Activated naive CD4-positive, alpha-beta T cell treated with anti-CD3 and anti-CD28 coated beads, Interleukin-2, amount 10 ng/mL, durations not matched to agents 7 days and 5 days (primary cell): ENCODE measurements at places on chromosomes 3 and 15.

GRCh38 chr3:101391413-101391950, 71.1 kb upstream of the IMPG2 start:
- no peak for DNase-seq

- no peak for DNase-seq
Measured at GRCh38 chr15:70584441-70584837, 178.9 kb downstream of the UACA start.

DNA sequence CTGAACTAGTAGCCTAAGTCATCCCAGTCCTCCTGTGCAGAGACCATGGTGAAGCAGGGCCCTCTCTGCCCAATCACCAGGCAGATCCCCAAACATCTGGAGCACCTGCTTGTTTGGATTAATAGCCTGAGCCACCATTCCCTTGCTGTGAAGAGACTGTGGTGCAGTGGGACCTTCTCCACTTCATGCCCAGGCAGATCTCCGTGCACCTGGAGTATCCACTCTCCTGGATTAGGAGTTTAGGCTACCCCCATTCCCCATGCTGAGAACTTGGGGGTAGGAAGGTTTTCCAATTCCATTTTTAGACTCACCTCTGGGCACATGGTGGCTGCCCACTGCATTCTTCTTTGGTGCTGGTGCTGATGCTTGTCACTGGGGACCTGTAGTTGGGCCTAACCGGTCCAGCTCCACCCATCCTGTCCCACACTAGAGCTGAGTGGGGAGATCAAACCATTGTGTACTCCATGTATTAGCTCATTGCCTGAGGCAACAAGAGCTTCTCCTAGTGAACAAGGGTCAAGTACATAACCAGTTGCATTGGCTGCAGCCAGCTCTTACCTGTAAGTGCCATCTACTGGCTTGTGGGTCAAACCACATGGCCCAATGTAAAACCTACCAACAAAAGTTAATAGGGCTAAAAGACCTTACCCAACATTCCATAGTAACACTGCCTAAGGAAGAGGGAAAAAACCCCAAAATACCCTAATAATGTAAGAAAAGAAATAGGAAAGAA, 382.5 kb upstream of the CBLB start:
- DNase-seq: peak; percentile 21

- no peak for DNase-seq
Measured at GRCh38 chr15:91476861-91477260, 376.6 kb upstream of the SLCO3A1 start.

GRCh38 chr3:128021768-128022372, 30.4 kb upstream of the SEC61A1 start:
- no peak for DNase-seq

DNA sequence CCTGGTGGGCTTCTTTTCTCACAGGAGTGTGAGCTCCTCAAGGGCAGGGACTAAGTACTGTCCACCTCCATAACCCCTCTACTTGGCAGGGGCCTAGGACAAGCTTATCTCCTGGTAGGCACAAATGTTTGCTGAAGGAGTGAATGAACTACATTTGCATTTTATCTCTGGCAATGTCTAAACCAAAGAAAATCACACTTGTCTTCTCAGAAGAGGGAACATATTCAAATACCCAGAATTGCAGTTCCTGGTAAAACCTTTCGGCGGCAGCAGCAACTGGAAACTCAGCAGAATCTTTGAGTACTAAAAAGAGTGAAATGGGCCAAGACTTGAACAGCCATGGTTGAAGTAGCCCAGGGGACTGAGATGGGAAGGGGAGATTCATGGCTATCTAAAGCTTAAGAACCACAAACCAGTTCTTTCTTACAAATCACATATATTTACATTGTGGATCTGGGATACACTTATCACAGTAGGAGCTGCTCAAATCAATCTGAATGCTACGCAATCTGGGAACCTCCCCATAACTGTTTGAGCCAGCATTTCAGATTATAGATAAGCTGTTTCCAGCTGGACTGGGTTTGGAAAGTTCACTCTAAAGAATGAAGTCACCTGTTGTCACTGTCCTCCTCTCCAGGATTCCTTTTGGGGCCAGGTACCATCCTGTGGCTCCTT, 18.7 kb upstream of the PTPN9 start:
- DNase-seq: peak; percentile 77

GRCh38 chr3:33229066-33229465, 10.5 kb upstream of the SUSD5 start:
- DNase-seq: no peak

- DNase-seq: no peak
Measured at GRCh38 chr15:68710536-68710935, 110.2 kb downstream of the ANP32A start.

DNA sequence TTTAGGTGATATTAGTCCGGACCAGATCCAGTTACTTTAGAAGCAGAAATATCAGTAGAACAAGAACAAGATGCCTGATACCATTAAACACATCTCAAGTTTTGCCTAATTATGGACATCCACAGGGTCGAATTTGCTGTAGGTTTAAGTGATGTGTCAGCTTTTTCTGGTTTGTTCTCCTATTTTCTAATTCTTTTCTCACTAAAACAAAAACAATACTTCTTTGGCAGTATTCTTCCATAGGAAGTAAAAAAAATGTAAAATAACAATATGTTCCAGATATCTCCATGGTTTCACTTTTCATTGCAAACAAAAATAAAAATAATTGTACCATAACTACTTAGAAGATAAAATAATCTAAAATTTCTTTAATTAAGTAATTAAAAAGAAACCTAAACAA, 265.7 kb downstream of the SHOX2 start:
- no peak for DNase-seq

DNA sequence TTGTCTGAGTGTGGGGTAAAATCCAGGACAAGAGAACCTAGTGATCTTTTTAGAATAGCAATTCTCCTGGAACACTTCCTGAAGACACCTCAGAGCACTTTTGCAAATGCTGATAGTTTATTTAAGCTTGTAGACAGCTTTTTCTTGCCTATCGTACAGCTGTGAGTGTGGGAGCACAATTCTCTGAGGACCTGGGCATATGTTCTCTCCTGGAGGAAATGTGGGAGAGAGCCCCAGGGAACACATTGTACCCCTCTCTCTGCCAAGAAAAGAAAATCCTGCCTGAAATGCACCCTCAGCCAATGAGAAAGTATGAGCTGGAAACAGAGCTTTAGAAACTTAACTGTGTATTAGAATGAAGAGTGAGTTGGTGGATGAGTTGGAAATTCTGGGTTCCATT, 308.3 kb upstream of the SEMA6D start:
- no peak for DNase-seq

DNA sequence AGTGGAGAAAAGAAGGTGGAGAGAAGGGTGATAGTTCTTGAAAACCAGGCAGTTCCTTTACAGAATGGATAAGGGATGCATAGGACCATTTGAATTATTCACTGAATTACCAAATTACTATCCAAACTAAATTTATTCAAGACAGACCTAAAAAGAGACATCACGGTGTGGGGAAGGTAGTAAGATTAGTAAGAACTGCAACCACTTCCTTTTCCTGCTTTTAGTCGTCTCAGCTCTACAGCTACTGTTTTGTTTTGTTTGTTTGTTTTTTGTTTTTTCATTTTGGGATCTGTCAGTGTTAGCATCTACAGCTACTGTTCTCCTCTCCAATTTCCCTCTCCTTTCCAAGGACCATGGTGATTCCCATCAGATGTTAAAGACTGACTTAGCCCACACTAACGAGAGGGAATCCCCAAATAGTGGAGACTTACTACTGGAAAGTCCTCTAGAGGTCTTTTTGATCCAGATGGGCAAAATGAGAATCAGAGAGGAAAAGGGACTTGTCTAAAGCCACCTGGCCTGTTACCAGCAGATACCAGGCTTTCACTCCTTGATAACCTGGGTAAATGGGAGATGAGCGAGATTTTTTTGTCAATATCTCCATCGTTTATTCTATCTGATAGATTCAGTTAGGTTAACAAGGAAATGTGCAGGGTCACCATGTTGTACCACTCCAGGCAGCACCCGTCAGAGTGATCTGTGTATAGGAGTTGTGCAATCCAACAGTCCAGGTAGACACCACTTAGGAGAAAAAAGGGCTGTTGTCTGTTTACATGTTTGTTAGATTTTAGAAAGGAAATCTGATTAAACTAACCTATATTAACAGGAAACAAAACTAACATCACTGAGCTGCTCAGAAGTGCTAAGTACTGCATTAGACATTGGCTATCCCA, 6.0 kb downstream of the HCLS1 start:
- no peak for DNase-seq

- no peak for DNase-seq
Measured at GRCh38 chr15:66845266-66845785, 143.3 kb downstream of the SMAD6 start.

DNA sequence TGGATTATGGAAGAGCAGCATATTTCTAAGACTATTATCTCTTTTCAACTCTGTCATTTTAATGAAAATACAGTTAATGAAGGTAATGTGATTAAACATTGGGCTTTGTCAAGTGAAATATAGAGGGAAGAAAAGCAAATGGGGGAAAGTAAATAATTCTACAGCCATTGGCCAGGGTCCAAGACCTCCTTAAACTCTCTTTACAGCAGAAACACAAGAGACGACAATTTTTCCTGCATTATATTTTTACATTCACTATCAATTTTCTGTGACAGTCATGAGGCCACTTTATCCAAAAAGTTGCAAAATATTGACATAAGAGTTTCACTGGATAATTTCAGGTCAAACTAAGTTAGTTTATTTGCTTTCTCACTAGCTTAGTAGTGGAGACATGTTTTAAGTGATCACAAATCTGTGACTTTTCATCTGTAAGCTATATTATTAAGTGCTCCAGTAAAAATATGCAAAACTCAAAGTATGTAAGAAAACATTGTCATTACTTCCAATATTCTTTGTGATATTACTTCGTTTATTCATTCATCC, 385.9 kb upstream of the DPH6 start:
- no peak for DNase-seq

DNA sequence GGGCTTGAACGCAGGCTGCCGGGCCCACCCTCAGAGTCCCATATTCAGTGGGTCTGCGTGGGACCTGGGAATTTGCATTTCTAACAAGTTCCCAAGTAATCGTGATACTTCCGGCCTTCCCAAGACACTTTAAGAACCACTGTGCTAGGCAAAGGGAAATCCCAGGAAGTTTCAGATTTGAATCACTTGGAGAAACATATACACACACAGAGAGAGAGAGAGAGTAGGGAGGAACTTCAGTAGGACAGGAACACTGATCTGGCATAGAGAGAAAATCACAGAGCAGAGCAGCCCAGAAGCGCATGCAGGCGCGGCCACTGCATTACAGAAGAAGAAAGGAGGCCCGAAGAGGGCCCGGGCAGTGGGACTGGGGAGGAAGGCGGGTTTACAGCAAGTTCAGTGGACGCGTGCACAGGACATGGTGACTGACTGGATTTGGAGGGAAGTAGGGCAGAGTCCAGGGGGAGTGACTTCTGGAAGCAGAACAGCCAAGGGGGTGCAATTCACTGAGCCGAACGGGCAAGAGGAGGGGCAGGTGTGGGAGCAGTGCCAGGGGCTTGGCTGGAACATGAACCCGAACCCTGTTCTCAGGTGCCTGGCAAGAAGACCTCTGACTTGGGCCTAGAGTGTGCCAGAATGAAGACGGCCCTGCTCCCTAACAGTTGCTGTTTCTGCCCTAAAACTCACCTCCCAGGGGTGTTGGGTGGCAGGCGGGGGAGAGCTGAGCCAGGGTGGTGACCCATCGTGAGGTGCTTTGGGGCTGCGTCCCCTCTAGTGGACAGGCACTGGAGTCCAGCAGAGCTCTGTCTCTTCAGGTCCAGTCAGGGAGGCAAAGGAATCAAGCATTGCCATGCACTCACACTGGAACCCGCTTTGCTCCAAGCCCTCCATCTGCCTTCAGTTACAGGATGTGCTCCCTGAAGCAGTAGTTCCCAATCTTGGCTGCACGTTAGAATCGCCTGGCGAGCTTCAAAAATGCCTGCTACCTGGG, 101.3 kb upstream of the HES1 start:
- no peak for DNase-seq

DNA sequence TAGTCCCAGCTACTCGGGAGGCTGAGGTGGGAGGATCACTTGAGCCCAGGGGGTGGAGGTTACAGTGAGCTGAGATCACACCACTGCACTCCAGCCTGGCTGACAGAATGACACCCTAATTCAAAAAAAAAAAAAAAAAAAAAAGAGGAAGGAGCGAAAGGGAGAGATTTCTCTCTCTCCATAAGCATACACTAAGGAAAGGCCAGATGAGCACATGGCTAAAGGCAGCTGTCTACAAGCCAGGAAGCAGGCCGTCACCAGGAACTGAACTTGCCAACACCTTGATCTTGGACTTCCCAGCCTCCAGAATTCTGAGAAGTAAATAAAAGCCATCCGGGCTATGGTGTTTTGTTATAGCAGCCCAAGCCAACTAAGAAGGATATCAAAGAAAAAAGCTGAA, 7.5 kb downstream of the SRGAP3 start:
- no peak for DNase-seq

DNA sequence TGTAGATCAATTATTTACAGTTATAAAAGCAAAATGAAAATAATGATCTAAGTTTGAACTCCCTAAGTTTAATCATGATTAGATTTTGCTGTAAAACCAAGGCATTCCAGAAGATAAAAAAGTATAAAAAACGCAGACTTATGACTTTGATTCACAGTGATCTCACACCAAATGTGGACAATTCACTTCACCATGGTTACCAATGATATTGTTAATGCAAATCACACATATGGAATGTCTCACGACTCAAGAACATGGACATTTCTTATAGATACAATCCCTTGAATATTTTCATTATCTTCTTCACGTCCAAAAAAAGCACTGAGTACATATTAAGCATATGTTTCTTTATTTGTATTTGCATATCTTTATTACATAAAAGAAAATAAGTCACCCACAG, 1054.2 kb downstream of the NAALADL2 start:
- DNase-seq: no peak
